ENCODE measurements at places on chromosomes 7 and 10. TPM values are rescaled to one million over a fixed set of nuclear protein-coding genes. Genes with fewer than 3 reads are reported as not detected.

The POP7 gene
- total RNA-seq: 28.2 TPM

DNA sequence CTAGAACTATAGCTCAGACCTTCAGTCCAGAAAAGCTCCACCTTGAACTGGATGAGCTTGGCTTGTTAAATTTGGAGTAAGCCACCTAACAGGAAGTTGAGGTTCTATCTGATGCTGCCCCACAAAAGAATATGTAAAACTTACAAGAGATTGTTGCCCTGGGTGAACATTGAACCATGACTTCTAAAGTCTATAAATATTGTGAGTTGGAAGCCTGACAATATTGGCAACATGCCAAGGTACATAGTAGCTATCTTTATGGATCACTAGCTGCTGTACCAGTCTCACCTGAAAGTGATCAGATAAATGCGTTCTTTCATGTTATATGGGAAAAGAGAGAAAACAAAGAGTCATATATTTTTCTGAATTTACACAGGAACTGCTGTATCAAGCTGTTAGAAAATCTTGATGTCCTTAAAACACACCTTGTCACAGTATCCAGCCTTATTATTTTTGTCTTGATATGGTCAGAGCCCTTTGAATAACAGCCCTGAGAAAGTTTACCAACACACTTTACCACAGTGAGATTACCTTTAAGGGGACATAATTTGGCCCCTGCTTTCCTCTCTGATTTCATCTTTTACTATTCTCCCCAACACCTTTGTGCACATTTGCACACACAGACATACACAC lies 92.0 kb downstream of the LSMEM1 start:
- H3K27me3 ChIP-seq: no peaks in the 10 kb centered on the region
- H3K36me3 ChIP-seq: no peaks in the 10 kb centered on the region
- no peak overlapping the region for H3K4me3 ChIP-seq
- peak; percentile 20 for DNase-seq

GRCh38 chr7:101792051-101792681 lies 25.3 kb upstream of the CUX1 start:
- H3K27ac ChIP-seq: no peak overlapping the region
- no peaks in the 10 kb centered on the region for H3K36me3 ChIP-seq
- no peak overlapping the region for H3K4me3 ChIP-seq
- no peaks in the 10 kb centered on the region for H3K4me1 ChIP-seq

DNA sequence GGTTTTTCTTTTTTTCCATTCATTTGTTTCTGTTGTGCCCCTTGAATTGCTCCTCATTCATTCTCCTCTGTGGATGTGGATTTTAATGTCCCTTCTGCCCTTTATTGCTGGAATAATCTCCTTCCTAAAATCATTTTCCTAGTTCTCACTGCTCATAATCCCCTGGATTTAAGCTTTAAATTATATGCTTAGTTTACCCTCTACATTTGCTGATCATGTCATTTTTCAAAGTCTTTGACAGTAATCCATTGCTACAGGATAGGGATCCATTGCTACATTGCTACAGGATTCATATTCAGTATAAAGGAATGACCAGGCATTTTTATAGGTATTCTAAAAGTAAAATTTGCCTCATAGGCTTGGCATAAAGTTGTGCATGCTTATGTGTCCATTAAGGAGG lies 14.3 kb downstream of the ADAM22 start:
- no peaks in the 10 kb centered on the region for H3K4me1 ChIP-seq
- no peaks in the 10 kb centered on the region for H3K27me3 ChIP-seq
- no peak overlapping the region for H3K27ac ChIP-seq
- no peaks in the 10 kb centered on the region for H3K36me3 ChIP-seq
- H3K4me3 ChIP-seq: no peak overlapping the region

DNA sequence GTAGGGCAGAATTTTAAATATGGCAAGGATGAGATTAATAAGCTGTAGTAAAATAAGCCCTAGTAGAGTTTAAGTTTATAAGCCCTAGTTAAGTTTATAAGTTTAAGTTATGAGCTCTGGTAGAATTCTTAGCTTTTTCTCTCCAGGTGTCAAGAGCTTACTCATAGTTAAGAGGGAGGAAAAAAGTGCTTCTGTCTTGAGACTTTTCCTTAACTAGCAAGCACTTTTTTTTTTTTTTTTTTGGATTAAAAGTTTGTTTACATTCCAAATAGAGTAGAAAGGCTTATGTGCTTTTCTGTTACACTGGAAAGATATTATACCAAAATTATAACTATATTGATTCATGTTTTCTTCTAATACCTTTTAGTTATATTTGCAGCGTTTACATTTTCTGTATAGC lies 25.5 kb upstream of the MPP7 start:
- H3K27ac ChIP-seq: no peak overlapping the region
- H3K27me3 ChIP-seq: no peaks in the 10 kb centered on the region
- no peak for DNase-seq
- H3K4me3 ChIP-seq: no peak overlapping the region
- H3K36me3 ChIP-seq: no peaks in the 10 kb centered on the region

GRCh38 chr7:111184987-111185386 lies 94.1 kb downstream of the LRRN3 start:
- H3K27ac ChIP-seq: no peak overlapping the region
- no peaks in the 10 kb centered on the region for H3K4me1 ChIP-seq
- no peak overlapping the region for H3K4me3 ChIP-seq
- DNase-seq: no peak

The SGPL1 gene
- 75.8 TPM for total RNA-seq

The SPDYE5 gene
- total RNA-seq: not detected

The ANKRD30A gene
- total RNA-seq: not detected

GRCh38 chr10:107434201-107434600 lies 269.7 kb upstream of the SORCS1 start:
- H3K27me3 ChIP-seq: no peaks in the 10 kb centered on the region
- no peak for DNase-seq
- no peak overlapping the region for H3K27ac ChIP-seq
- no peaks in the 10 kb centered on the region for H3K36me3 ChIP-seq

DNA sequence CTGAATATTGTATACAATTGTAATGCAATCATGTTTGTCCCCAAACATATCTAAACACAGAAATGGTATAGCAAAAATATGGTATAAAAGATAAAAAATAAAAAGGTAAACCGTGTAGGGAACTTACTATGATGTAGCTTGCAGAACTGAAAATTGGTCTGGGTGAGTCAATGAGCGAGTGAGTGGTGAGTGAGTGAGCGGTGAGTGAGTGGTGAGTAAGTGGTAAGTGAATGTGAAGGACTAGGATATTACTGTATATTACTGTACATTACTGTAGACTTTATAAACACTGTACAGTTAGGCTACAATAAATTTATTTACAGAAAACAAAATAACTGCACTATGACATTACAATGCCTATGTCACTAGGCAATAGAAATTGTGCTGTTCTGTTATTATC lies 1163.2 kb upstream of the SORCS1 start:
- H3K4me1 ChIP-seq: no peaks in the 10 kb centered on the region
- H3K27ac ChIP-seq: no peak overlapping the region
- H3K4me3 ChIP-seq: no peak overlapping the region
- DNase-seq: no peak

DNA sequence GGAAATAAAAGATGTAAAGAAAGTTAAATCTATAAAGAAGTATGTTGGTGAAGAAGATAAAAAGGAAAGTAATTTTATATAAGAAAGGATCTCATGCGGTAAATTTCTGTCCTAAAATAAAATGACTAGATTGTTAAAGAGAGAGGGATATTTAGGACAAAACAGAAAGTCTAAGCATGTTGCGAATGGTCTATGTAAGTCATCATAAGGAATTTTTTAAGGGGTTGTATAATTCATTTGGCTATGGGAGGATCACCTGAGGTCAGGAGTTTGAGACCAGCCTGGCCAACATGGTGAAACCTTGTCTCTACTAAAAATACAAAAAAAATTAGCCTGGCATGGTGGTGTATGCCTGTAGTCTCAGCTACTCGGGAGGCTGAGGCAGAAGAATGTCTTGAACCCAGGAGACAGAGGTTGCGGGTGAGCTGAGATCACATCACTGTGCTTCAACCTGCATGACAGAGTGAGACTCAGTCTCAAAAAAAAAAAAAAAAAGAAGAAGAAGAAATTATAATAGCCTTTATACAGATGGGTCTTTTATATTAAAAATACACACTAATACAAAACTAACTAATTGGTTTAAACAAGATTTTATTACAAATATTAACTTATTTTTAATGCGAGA lies 294.3 kb downstream of the MAGI2 start:
- DNase-seq: no peak
- no peak overlapping the region for H3K4me3 ChIP-seq
- no peaks in the 10 kb centered on the region for H3K27me3 ChIP-seq
- no peaks in the 10 kb centered on the region for H3K4me1 ChIP-seq

GRCh38 chr7:88307412-88307811 lies 718 bp upstream of the STEAP4 start:
- no peak overlapping the region for H3K27ac ChIP-seq
- DNase-seq: no peak
- H3K4me3 ChIP-seq: no peak overlapping the region

The CLDN3 gene
- total RNA-seq: 122 TPM

The TFR2 gene
- total RNA-seq: 1.5 TPM

DNA sequence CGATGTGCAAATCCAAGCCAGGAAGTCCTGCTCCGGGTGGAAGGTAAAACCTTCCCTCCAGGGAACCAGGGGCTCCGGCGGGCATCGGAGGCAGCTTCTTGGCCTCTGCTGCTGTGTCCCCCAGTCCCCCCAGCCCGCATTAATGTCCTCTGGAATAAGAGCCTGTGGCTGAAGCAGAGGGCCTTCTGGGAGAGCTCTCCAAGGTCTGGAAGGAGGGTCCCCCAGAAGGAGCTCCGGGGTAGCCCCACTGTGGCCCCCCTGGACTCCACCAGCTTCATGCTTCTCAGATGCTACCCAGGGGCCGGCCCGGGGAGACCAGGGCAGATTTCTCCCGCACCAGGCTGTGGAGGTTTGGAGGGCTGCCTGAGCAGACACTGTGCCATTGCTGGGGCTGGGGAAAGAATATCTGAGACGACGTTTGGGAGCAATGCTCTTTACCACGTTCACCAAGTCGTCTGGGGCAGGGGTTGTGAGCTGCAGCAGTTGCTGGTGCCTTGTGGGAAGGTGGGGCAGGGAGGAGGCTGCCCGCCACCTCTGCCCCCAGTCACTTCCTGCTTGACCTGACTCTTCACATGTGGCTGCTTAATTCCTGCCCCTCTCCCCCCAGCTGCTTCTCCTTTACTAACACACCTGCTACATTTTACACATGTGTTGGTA lies 8.3 kb downstream of the ZNF853 start:
- no peaks in the 10 kb centered on the region for H3K4me1 ChIP-seq
- H3K27ac ChIP-seq: no peak overlapping the region
- no peak for DNase-seq
- H3K36me3 ChIP-seq: peaks cover 8% of the 10 kb centered on the region
- H3K4me3 ChIP-seq: no peak overlapping the region
- no peaks in the 10 kb centered on the region for H3K27me3 ChIP-seq

The FAM24B gene
- 6.3 TPM for total RNA-seq

- peak overlapping the region; percentile 9 for H3K27ac ChIP-seq
- H3K36me3 ChIP-seq: peaks cover 26% of the 10 kb centered on the region
- peaks cover 15% of the 10 kb centered on the region for H3K4me1 ChIP-seq
- DNase-seq: peak; percentile 71
Measured at GRCh38 chr7:6615723-6616555, 529 bp downstream of the ZNF853 start.

GRCh38 chr7:156948361-156948760 lies 1.2 kb upstream of the NOM1 start:
- H3K4me3 ChIP-seq: no peak overlapping the region
- no peak overlapping the region for H3K27ac ChIP-seq
- H3K27me3 ChIP-seq: peaks cover 18% of the 10 kb centered on the region

- H3K27me3 ChIP-seq: no peaks in the 10 kb centered on the region
- peaks cover 6% of the 10 kb centered on the region for H3K4me1 ChIP-seq
- no peak overlapping the region for H3K27ac ChIP-seq
- H3K4me3 ChIP-seq: no peak overlapping the region
Measured at GRCh38 chr7:27142580-27143022, 880 bp downstream of the HOXA5 start.

DNA sequence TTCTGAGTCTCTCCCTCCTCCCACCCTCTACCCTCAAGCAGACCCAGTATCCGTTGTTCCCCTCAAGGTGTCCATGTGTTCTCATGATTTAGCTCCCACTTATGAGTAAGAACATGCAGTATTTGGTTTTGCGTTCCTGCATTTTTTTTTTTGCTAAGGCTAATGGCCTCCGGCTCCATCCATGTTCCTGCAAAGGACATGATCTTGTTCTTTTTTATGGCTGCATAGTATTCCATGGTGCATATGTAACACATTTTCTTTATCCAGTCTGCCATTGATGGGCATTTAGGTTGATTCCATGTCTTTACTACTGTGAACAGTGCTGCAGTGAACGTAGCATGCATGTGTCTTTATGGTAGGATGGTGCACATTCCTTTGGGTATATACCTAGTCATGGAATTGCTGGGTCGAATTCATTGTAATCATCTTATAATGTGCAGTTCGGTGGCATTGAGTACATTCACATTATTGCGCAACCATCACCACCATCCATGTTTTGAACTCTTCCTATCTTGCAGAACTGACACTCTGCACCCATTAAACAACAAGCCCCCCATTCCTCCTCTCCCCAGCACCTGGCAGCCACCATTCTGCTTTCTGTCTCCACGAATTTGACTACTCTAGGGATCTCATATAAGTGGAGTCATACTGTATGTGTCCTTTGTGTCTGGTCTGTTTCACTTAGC lies 125.5 kb downstream of the CAMK1D start:
- H3K4me3 ChIP-seq: no peak overlapping the region
- H3K27me3 ChIP-seq: peaks cover 62% of the 10 kb centered on the region
- DNase-seq: no peak

The HOXA11 gene
- total RNA-seq: 0.54 TPM

- no peak overlapping the region for H3K4me3 ChIP-seq
- no peak for DNase-seq
- H3K27ac ChIP-seq: no peak overlapping the region
Measured at GRCh38 chr10:77603534-77603927, 34.1 kb downstream of the KCNMA1 start.

GRCh38 chr7:148867596-148868377 lies 16.3 kb downstream of the EZH2 start:
- no peak overlapping the region for H3K27ac ChIP-seq
- no peak for DNase-seq
- peaks cover 12% of the 10 kb centered on the region for H3K4me1 ChIP-seq
- no peak overlapping the region for H3K4me3 ChIP-seq
- no peaks in the 10 kb centered on the region for H3K27me3 ChIP-seq

DNA sequence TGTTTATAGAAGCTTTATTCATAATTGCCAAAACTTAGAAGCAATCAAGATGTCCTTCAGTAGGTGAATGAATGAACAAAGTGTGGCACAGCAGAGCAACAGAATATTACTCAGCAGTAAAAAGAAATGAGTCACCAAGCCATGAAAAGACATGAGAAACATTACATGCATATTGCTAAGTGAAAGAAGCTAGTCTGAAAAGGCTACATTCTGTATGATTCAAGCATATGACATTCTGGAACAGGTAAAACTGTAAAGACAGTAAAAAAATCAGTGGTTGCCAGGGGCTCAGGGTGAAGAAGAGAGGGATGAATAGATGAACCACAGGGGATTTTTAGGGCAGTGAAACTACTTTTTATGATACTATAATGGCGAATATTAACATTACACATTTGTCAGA lies 80.9 kb upstream of the APBB1IP start:
- no peaks in the 10 kb centered on the region for H3K27me3 ChIP-seq
- no peak overlapping the region for H3K4me3 ChIP-seq
- peaks cover 21% of the 10 kb centered on the region for H3K4me1 ChIP-seq
- DNase-seq: no peak
- no peak overlapping the region for H3K27ac ChIP-seq

The ADAM22 gene
- 3.2 TPM for total RNA-seq

- no peaks in the 10 kb centered on the region for H3K36me3 ChIP-seq
- peaks cover 8% of the 10 kb centered on the region for H3K4me1 ChIP-seq
- no peak for DNase-seq
- H3K27me3 ChIP-seq: peaks cover 17% of the 10 kb centered on the region
- no peak overlapping the region for H3K4me3 ChIP-seq
Measured at GRCh38 chr7:21999896-22000295, 54.2 kb upstream of the CDCA7L start.

The HMX2 gene
- total RNA-seq: not detected

GRCh38 chr10:97714401-97715258 lies 1.1 kb downstream of the MARVELD1 start:
- DNase-seq: no peak
- H3K4me3 ChIP-seq: peak overlapping the region; percentile 76
- H3K4me1 ChIP-seq: peaks cover 19% of the 10 kb centered on the region

All from Calu3 (cell line).